ENCODE measurements at places on chromosomes 3 and 15.

DNA sequence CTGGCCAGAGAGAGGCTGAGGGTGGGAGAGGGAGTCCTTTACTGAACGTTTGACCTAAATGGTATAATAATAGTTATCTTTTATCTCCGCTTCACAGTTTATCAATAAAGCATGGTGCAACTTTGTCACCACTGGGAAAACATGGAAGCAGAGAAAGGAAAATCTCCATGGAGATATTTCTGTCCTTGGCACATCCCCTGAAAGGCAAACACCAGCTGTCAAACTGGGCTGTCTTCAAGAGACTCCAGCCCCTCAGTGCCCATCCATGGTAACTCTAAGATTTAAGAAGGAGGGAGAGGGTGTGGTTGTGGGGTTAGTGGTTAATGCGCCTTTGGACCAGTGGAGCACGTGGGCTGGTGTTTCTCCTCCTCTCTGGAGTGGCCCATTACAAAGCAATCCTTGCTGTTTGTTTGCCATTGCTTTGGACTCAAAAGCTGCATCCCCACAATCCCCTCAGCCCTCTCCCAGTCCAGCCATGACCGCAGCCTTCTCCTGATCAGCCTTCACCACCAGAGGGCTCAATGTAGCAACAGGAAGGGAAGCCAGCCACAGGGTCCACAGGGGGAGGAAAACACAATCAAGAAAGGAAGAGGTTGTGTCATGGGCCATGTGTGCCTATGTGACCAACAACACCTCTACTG lies 38.2 kb upstream of the FAM174B start:
- DNase-seq = no peak

GRCh38 chr3:45773714-45774449 lies 22.5 kb downstream of the SLC6A20 start:
- DNase-seq = no peak

DNA sequence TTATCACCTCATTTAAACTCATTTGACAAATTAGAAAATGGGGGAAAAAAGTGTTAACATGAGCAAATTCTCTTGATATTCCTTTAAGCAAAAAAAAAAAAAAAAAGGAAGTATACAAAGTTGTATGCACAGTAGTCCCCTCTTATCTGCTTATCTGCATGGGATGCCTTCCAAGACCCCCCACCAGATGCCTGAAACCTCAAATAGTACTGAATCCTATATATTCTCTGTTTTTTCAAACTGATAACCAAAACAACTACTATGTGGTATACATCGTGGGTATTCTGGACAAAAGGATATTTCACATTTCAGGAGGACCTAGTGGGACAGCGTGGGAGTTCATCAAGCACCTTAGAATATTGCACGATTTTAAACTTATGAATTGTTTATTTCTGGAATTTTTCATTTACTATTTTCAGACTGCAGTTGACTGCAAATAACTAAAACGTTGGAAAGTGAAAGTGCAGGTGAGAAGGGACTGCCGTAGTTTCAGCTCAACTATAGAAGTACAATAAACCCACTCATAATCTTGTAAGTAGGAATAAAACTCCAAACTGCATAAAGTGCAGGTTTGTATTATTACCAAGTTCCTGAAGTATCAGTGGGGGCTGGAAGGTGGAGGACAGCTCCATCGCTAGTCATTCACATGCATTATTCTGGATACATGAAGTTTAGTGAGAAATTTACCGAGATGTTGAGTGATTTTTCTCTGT lies 43.6 kb upstream of the PLCL2 start:
- DNase-seq = no peak

- no peak for DNase-seq
These were observed 945.1 kb downstream of the IGSF11 start for GRCh38 chr3:118089563-118089962.

DNA sequence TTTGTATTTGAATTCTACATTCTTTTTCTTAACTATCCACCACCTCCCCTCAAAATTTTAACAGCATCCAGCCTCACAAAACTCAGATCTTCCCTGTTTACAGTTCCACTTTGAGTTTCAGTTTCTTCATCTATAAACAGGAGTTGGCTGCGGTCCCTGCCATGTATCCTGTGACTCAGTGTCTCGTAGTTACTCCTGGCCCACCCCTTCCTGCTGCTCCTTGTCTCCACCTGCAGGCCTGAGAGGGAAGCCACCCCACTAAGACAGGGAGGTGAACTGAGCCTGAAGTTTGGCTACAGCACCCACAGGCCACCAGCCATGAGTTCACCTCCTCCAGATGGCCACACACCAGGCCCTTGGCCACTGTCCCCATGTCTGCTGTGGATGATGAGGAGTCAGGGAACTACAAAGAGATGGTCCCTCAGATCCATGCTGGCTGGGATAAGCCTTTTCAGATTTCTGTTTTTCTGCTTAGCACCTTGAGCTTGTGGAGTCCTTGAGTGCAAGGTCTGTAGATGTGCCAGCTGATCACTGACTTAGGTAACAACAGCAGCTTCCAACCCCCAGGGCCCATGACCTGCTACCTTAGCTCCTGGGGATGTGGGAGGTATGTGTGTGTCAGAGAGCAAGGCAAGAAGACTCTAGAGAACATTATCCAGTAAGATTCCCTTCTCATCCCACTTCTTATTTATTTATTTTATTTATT lies 37.5 kb downstream of the CD86 start:
- DNase-seq = peak; percentile 13

DNA sequence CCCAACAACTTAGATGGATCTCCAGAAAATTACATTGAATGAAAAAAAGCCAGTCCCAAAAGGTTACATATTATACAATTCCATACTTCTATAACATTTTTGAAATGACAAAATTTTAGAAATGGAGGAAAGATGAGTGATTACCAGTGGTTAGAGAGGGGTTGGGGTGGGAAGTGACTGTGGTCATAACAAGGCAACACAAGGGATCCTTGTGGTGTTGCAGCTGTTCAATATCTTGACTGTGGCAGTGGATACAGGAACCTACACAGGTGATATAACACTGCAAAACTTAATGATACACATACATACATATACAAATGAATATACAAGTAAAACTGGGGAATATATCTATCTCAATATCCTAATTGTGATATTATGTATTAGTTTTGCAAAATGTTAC lies 9.6 kb downstream of the GOLGB1 start:
- DNase-seq = no peak

DNA sequence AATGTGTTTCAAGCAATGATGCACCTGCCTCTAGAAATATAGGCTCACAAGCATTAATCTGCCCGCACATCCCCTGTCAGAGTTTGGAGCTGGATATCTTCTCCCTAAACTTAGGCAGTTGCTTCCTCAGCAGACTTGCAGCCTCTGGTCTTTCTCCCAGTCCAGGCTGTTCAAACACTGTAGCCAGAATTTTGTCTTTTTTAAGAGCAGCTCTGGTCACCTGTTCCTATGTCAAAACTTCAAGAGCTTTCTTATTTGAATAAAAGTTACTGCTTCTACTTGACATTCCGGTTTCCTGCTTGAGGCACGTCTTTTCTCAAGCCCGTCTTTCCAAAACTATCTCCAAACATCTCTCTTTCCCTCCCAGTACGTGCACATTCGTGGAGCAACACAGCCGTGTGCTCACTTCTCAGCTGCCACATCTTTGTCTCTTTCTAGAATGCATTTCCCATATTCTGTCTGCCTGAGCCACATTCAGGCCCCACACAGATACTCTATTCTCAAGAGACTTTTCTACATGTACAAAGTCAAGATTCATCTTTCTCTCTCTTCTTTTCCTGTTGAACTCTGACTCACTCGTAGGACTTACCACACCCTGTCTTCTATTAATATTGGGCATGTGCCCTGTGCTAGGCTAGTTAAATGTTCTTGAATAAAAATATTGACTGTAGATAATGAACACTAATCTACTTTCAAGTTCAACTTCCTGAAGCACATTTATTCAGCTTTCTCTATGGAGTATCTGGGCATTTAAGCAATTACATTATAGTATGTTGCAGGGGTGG lies 307.7 kb upstream of the SOX2 start:
- no peak for DNase-seq

DNA sequence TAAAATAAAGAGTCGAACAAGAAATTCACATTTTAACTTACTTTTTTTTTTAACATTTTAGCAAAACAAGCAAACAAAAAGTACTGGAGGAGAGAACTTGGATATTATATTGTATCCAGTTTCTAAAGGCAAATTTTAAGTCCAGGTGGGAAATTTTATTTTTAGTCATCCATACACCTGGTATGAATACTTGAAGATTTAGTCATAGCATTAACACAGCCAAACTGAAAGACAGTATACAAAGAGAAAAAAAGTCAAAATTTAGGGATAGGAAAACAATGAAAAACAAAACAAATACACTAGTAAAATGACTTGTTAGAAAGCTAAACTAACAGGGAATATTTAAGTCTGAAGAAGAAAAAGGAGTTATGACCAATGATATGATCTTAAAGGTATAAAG lies 69.1 kb downstream of the PROS1 start:
- no peak for DNase-seq

GRCh38 chr3:4766716-4767499 lies 212.3 kb upstream of the BHLHE40 start:
- no peak for DNase-seq

- DNase-seq = no peak
These were observed 13.4 kb upstream of the GHSR start for GRCh38 chr3:172461530-172462138.

DNA sequence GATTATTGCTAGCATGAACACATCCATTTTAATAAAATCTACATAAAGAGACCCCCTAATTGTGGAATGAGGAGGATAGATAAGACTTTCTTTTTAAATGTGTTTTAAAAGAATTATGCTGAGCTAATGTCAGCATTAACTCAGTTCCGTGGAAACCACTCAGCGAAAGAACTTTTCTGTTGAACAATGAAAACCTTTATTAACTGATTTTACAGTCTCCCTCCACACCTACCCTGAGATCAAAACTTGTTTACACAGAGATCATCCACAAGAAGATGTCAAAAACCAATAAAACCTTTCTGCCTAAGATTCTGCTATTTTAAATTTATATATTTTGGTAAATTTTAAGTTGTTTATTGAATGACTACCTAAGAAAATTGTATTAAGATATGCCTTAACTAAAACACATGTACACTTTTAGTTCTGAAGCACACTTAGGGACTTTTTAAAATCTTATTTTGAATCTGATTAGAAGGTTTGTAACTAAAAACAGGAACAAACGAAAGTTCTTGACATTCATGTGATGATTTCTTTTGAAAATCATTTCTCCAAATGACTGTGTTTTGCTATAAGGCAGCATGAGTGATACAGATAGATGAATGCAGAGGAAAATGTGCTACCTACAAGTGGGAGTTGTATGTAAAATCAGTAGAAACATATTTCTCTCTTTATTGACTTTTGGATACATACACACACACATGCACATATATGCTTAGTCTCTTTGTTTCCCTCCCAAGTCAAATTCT lies 369.0 kb downstream of the UNC13C start:
- no peak for DNase-seq

DNA sequence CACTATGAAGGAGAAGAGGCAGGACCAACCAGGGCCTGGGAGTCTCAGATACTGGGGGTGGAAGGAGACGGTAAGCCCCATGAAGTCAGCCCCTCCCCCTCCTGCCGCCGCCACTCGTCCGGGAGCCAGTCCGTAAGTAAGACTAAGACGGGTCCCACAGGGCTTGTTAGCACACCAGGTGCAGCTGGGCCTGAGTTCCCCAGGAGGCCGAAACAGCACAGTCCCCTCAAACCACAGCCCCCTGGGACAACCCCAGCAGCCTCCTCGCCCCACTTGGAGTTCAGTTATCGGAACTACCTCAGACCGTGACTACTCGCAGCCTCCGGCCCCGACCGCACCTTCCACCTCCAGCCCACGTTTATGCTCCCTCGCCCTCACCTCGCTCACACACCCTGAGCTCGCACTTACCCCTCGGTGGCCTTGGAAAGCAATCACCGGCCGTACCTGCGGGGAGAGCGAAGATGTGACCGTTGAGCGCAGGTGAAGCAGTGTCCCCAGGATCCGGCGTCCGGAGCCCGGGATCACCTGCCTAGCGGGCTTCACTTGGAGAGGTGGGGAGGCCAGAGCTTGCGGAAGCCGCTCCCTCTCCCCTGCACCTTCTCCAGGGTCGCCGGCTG lies 557 bp downstream of the ELL3 start:
- DNase-seq = no peak

DNA sequence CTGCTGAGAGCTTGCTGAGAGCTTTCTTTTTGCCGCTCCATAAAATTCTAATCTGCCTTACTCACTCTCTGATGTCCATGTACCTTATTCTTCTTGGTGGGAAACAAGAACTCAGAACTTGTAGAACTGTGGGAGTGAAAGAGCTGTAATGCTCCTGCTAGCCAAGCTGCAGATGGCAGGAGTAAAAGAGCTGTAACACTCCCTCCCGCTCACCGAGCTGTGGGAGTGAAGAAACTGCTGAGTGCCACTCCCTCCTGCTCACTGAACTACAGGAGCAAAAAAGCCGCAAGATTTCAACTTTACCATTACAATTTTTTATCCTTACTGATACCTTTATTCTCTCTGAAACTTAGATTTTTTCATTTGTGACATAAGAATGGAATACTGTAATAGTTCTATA lies 199.1 kb downstream of the SI start:
- no peak for DNase-seq

DNA sequence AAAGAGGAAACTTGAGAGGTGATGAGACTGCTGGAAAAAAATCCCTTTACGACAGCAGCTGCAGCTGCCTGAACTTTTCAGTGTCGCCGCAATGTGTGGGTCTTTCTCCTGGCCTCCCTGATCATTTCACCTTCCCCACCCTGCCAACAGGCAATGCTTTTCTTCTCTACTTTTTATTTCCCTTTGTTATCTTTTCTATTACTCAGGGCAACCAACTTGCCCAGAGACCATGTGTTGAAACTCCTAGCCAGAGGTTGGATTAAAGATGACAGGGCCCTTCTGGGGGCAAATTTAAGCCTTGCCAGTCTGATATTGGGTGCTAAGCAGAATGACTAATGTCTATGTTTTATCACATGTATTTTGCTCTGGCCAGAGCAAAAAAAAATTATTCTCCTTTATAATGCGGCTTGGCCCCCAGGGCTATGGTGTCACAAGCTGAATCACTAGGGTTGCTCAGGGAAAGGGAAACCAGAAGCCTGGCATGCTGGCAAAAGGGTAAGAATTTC lies 51.5 kb upstream of the CFAP20DC start:
- no peak for DNase-seq

DNA sequence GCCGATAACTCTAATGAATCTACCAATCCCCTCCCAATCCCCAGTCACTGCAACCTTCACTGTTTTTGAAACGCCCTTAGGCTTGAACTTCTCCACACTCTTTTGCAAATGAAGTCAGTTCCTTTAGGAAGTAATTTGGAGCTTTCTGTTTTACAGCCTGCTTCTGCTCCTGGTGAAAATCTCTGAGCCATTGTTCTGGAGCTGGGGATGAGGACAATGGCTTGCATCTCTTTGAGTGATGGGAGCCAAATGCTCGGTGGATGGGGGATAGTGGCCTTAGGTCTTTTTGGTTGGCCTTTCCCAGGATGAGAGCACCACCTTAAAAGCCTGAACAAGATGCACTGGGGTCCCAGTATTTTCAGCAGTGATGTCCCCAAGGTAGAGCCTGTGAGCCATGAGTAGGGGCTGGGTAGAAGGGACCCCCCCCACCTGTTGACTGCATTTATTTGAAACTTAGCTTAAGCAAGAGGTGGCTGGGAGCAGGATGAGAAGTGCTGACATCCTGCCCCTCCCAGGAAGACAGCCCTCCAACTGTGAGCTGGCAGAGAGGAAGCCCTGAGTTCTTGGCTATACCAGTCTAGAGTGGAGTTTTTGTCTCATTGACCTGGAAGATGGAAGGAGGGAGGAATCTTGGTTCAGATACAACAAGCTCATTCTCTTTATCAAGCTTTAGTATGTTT lies 7.6 kb upstream of the MYO5C start:
- DNase-seq = no peak
